Stimulated activated CD8-positive, alpha-beta memory T cell treated with anti-CD3 and anti-CD28 coated beads, Interleukin-2, amount 100 ng/mL, for 1 hour (primary cell): ENCODE measurements at places on chromosomes 12 and 14.

DNA sequence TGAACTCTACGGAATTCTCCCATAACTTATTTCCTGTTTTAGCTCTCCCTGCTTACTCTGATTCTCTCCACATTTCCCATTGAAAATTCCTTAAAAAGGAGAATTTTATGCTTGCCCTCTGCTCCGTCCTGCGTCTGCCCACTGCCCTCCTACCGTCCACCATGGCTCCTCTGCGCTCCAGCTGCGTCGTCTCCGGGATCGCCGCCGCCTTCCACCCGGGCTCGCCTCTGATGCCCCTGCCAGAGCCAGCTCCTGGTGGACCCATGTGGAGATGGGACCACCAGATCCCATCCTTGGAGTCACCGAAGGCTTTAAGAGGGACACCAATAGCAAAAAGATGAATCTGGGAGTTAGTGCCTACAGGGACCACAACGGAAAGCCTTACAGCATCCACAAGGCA, 92.7 kb downstream of the LMO3 start:
- no peak for DNase-seq

DNA sequence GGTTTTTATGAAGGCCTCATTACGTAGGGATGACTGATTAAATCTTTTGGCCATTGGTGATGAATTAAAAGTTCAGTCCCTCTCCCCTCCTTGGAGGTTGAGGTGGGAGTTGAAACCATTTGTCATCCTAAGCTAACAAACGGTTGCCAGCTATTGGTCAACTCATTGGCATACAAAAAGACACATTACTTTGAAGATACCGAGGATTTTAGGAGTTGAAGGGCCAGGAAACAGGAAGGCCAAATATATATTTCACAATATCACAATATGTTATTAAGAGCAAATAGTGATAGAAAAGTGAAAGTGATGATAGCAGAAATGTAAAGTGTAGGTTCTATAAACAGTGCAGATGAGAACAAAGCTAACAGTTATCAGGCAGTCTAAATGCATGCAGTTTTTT, 24.4 kb downstream of the RCOR1 start:
- no peak for DNase-seq

- DNase-seq: no peak
Observed at GRCh38 chr12:117090816-117091711, 8.2 kb downstream of the TESC start.

DNA sequence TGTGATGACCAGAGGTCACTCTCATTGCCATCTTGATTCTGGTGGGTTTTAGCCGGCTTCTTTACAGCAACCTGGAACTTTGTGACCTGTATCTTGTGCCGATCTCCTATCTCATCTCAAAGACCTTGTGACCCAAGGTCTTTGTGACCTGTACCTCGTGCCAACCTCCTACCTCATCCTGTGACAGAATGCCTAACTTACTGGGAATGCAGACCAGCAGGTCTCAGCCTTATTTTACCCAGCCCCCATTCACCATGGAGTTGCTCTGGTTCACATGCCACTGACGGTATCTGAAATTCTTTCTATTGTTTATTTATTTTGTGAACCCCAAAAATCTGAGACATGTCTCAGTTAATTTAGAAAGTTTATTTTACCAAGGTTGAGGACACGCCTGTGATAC, 7.4 kb upstream of the HSPB8 start:
- DNase-seq: no peak

DNA sequence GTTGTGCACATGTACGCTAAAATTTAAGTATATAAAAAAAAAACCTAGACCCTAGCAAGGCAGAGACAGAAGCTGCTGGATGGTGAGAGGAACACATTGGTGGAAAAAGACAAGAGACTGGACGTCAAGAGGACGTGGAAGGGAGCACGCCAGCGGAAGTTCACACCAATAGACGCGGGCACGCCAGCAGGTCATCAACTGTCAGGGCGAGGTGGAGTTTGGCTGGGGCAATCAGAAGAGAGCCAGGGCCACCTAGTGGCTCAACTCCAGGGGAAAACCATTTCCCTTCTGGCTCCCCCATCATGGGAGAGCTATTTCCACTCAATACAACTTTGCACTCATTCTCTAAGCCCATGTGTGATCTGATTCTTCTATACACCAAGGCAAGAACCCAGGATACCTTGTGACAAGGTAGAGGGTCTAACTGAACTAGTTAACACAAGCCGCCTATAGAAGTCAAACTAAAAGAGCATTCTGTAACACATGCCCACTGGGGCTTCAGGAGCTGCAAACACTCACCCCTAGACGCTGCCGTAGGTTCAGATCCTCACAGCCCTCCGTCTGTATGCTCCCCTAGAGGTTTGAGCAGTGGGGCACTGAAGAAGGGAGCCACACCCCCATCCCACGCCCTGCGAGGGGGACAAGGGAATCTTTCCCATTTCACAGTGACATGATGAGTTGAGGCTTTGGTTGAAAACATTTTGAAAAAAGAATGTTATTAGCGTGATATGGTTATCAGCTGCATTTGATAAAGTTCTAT, 702.7 kb downstream of the TMTC2 start:
- no peak for DNase-seq

DNA sequence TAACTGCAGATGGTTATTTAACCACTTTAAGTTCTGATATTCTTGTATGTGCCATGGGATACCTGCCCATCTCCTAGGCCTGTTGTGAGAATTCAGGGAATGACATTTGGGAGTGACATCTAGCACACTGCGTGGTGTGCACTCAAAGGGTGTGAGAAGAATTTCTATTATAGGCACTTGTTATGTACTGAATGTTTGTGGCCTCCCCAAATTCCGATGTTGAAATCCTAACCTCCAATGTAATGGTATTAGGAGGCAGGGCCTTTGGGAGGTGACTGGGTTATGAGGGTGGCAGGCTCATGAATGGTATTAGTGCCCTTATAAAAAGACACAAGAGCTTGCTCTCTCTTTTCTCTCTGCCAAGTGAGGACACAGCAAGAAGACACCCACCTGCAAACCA, 27.6 kb downstream of the VCPKMT start:
- no peak for DNase-seq

DNA sequence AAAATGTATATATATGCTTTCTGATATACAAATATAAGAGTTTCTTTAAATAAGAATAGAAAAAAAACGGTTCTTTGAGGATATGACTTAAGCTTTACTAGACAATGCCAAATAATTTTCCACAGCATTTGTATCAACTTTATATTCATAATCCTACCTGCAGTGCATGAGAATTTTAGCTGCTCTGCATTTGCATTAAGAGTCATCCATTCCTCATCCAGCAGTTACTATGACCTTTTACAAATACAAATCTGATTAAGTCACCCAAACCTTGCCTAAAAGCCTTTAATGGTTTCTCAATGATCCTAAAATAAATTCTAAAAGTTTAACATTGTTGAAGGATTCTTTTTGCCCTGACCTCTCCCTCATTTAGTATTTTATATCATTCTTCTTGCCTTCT, 116.5 kb downstream of the MGAT4C start:
- no peak for DNase-seq

- DNase-seq: no peak
Observed at GRCh38 chr12:27012982-27013255, 1.3 kb downstream of the TM7SF3 start.

GRCh38 chr14:99314623-99315022, 42.6 kb upstream of the BCL11B start:
- DNase-seq: no peak

GRCh38 chr14:70999117-70999516, 91.9 kb downstream of the PCNX1 start:
- no peak for DNase-seq
